ENCODE measurements at places on chromosomes 1 and 21.

- DNase-seq: no peak
These were observed 4.1 kb upstream of the CACNA1E start for GRCh38 chr1:181479137-181479745.

GRCh38 chr1:119228335-119229080 lies 88.1 kb upstream of the WARS2 start:
- DNase-seq: no peak

DNA sequence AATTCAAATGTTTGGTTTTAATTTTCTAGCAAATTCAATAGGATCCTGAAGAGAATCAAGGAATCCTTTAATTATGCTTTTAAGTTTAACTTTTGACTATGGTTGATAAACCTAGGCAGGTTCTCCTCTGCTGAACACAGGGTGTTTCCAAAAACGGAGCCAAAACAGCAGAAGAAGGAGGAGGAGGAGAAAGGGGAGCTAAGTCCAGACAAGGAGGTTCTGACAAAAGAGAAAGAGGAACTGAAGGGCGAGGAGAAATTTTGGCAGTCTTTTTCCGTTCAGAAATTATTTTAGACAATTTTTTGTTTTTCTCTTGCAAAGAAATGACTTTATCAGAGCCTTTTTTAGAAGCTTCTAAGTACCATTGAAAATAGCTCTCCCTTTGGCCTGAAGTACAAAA lies 33.2 kb upstream of the FNBP1L start:
- DNase-seq: no peak

GRCh38 chr1:227357927-227358302 lies 39.6 kb upstream of the CDC42BPA start:
- no peak for DNase-seq

DNA sequence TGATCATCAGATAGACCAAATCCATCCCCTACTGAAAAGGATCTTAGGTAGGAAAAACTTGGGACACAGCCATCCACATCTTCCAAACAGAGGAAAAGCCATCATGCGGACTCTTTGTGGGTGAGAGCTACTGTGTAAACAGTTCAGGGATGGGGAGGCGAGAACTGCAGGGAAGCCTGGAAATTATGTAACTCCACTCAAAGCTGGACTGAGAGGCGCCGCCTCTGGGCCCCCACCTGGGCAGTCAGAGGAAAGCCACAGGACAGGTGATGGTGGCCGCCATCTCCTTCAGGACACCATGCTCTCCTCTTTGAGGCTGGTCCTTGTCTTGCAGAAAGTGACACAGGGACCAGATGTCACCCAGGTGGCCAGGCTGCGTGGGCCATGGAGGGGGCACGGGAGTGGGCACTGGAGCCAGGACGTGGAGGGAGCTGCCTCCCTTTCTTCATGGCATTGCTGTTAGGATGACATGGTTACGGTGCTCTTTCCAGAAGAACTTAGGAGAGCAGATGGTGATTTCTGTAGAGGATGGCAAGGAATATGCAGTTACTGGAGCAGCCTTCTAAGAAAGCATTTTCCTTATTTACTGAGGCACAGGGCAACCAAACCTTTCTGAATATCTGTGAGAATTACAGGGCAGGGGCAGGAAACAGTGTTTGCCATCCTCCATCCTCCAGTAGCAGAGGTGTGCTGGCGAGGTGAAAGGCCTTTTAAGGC lies 32.0 kb upstream of the TDRD10 start:
- DNase-seq: no peak

DNA sequence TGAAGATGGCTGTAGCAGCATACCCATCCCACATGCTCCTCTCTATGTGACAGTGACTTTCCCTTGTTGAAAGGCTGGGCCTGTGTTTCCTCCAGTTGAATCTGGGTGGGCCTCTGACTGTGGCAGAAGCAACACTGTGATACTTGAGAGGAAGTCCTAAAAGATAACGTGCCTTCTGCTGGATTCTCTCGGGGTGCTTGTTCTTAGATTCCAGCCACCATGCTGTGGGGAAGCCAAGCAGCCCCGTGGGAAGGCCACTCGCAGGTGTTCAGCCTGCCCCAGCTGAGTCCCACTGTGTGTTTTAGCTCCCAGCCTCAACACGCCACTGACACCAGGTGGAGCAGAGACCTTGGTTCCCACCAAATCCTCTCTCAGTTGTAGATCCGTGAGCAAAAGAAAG lies 31.5 kb downstream of the TRAPPC10 start:
- no peak for DNase-seq

GRCh38 chr1:209748620-209749019 lies 7.2 kb upstream of the TRAF3IP3 start:
- no peak for DNase-seq

DNA sequence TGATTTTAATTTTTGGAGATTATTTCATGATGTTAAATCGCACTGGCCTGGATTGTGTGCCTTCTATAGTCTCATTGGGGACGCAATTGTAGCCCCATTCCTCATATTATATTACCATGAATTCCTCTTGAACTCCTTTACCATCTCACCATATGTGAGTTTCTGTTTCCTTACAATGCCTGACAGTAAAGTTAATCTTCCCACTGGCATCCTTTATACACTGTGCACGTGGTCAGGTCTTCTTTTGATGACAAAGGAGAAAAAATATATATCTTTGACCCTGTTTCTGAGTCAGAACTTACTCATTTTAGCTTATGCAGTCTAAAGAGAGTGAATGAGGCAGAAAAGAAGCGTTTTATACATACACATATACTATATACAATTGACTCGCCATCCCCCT lies 774 bp upstream of the ABL2 start:
- no peak for DNase-seq

DNA sequence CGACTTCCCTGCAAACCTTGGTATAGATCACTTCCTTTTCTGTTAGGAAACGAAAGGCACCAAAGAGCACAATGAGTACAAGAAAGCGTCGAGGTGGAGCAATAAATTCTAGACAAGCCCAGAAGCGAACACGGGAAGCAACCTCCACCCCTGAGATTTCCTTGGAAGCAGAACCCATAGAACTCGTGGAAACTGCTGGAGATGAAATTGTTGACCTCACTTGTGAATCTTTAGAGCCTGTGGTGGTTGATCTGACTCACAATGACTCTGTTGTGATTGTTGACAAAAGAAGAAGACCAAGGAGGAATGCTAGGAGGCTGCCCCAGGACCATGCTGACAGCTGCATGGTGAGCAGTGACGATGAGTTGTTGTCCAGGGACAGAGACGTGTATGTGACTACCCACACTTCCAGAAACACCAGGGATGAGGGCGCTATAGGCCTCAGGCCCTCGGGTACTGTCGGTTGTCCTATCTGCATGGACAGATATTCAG lies 18.5 kb downstream of the FAM89A start:
- DNase-seq: no peak

DNA sequence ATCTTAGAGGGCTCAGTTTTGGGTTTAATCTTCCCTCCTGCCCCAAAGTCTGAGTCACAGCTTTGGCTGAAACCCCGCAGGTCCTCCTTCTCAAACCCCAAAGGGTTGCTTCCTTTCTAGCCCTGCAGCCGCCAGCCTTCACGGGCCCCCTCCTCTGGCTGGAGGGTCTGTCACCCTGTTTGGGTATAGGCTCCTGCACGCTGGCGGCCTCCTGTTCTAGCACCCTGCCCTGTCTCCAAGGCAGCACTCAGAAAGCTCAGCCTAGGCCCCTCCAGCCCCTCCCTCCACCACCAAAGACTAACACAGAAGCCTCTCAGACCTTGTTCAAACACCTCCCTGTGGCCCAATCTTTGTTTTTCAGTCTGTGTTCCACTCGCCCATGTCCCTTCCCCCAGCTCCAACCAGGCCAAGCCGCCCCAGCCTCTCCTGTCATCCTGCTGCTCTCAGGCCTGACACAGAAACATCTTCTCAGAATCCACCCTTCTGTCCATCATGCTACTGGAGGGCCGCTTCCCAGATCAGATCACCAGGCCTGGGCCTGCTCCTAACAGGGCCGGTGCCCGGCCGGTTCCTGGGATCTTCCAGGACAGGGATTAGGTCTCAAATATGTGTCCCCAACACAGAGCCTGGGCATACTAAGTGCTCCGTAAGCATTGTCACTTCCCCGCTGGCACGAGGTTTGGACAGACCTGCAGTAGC lies 35.6 kb downstream of the HTR6 start:
- DNase-seq: no peak

- DNase-seq: no peak
These were observed 37.6 kb downstream of the RUNX3 start for GRCh38 chr1:24892188-24893153.

GRCh38 chr1:24903560-24903954 lies 26.5 kb downstream of the RUNX3 start:
- DNase-seq: no peak

DNA sequence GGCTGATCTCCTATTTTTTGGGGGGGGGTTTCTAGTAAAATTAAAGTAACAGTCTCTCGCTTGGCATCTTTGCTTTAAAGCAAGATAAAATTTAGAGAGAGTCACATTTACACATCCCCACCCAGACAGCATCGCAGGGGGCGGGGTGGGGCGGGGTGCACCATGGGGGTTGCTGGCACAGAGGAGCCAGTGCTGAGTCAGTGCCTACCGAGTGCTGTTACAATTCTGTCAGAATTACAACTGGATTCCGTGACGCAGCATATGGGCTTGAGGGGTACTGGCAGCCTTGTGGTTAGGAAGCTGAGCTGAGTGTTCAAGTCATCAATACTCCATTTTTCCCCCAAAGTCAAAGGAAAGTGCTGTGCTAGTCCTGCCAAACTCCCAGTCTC lies 175.9 kb downstream of the PRDM16 start:
- DNase-seq: no peak

DNA sequence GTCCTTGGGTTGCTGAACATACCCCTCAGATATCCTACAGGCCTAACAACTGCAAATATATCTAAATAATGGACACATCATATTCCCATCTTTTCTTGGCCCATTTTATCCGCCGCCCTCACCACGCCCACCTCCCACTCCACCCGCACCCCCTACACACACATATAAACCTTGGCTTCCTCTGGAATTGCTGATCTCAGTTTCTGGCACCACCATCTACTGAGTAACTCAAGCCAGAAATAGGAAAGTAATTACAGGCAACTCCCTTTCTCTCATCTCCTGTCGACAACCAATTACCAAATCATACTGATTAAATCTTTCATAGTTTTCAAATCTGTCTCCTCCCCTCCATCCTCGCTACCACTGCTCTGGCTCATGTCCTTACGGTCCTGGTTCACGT lies 4.7 kb downstream of the RGS8 start:
- DNase-seq: no peak

DNA sequence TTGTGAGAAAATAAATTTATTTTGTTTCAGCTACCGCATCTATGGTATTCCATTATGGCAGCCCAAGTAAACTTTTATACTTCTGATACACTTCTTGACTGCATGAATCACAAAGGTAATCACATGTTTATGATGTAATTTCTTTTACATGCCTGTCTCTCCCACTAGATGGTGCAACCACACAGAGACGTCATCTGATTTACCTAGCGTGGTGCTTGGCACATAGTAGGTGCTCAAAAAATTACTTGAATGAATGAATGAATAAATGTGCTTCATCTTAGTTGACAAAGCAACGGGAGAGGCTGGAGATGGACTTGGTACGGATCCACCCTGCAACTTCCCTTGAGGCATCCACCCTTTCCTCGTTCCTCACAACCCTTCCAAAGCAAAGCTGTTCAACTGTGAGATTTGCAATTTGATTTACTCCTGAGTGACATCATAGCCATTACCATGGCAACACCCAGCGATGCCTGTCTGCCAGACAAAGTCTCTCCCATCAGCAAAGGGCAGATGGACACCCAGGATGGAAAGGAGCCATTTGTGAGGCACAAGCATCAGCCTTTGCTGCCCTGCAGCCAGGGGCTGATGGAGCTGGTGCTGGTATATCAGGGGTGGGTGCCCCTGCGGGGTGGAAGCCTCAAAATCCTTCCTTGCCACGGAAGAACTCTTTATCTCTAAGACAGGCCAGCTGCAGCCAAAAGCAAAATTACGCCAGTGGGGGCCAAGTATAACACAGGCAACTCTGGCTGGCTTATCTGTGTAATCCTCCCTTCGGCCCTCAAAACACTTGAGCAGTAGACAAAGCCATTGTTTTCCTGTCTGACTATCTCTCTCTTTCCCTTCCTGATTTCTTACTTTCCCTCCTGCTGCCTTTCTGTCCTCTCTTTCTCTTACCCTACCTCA lies 18.9 kb upstream of the VWA5B1 start:
- no peak for DNase-seq

DNA sequence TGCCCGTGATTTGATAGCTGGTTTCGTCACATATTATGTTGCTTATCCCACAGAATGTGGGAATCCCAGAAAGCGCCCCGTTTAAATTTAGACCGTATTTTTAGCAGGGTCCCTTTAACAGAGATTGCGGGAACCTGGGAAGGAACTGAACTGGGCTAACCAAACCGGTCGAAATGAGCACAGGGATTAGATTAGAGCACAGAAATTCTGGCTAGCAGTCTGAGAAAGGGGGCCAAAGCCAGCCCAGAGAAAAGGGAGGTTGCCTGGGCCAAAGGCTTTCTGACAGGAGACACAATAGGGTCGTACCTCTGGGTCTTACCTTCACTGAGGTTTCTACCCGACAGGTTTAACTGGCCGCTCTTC lies 327 bp downstream of the LRRC40 start:
- DNase-seq: no peak

GRCh38 chr1:77026135-77026534 lies 158.9 kb downstream of the ST6GALNAC5 start:
- no peak for DNase-seq

DNA sequence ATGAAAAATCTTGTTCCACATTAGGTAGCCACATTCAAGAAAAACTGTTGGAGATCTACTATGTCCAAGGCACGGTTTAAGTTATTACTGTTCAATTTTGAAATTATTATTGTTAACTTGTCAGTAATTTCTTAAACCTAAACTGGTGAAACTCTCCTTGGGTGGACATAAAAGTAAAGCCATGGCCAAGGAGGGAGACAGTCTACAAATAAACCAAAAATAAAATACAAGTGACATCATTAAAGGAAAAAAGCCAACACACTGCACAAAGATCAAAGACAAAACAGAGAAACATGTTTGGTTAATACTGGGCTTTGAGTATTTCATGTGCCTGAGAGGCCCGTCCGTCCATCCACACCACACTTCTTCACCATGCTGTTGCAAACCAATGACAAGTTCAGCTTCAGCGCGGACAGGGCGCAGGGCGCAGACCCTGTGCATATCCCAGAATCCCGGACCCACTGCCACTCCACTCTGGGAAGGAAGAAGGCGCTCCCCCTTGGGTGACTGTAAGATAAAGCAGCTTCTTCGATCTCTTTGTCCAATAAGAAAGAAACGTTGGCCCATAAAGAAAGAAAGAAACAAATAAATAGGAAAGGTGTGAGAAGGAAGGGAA lies 918 bp upstream of the RASAL2 start:
- no peak for DNase-seq

DNA sequence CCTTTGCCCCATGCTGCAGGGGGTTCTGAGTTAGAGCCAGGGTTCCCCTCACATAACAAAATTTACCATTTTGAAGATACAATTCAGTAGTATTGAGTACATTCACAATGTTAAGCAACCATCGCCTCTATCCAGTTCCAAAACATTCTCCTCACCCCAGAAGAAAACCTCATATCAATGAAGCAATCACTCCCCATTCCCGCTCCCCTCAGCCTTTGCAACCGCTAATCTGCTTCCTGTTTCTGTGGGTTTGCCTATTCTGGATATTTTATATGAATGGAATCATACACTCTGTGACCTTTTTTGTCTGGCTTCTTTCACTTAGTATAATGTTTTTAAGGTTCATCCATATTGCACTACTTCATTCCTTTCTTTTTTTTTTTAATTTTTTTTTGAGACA lies 32.9 kb downstream of the SERINC2 start:
- no peak for DNase-seq
